ENCODE measurements at places on chromosomes 6 and 20.

GRCh38 chr6:86888301-86888700 is 49.0 kb upstream of the HTR1E start:
- DNase-seq: no peak

GRCh38 chr6:24358219-24358821 is 461 bp upstream of the DCDC2 start:
- no peak for DNase-seq

DNA sequence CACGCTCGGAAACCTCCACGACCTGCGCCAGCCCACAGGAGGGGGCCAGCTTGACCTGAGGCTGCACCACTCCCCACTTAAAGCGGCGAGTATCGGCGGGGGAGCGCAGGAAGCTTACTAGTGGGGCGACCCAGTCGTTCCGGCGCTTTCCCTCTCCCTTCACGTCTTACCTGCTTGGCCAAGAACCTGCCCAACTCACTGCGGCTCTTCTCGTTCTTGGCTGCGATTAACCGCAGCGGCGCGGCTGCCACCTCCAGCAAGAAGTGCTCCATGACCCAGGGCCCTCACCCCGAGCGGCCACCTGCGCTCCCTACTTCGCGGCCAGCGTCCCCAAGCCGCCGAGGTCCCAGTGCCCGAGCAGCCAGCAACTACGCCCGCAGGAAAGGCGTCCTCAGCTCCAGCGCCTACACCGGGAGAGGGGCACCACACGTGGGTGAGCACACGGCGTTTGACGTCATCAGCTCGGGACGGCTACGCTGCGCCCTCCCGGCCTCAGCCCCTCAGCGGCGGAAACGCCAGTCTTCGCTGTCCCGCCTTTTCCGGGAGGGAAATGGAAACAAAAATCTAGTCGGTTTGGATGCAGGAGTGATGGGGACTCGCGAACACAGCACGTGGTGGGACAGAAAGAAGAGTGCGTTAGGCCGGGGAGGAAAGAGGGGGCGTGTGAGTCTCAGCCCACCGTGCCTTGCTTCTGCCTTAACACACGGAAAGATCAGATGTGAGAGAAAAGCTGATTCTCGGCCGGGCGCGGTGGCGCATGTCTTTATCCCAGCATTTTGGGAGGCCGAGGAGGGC is at the start of gene MDN1:
Gene MDN1, minus strand, starts transcription at position 459 of the 795 bp plus-strand sequence. Its CDS starts 187 bp downstream, at position 272.
- DNase-seq: peak; percentile 86

DNA sequence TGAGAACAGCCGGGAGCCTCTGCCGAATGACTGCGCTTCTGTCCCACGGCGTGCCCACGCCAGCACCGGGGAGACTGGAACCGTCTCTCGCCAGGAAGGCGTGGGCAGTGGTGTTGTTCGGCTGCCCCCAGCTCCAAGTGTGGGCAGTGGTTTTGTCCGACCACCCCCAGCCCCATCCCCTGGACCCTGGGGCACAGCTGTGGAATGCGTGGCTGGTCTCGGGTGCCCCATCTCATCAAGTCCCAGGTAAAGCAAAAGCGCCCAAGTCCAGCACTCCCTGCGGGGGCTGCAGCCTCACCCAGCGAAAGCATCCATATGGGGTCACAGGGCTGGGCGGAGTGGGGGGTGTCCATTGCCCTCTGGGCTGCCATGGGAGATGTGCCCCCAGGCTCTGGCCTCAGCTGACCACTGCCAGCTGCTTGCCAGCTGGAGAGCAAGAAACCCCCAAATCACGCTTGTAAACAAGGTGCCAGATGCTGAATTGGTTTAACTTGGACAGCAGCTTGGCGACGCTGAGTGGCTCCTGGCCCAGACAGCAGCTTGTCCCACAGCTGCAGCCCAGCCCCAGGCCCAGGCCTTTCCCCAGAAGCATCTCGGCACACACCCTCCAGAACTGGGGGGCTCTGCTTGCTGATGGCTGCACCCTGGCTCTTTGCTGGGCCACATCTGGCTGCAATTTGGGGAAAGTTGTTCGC is 4.5 kb downstream of the CABLES2 start:
- no peak for DNase-seq

- no peak for DNase-seq
Measured at GRCh38 chr20:55478724-55479450, 526.4 kb downstream of the CBLN4 start.

DNA sequence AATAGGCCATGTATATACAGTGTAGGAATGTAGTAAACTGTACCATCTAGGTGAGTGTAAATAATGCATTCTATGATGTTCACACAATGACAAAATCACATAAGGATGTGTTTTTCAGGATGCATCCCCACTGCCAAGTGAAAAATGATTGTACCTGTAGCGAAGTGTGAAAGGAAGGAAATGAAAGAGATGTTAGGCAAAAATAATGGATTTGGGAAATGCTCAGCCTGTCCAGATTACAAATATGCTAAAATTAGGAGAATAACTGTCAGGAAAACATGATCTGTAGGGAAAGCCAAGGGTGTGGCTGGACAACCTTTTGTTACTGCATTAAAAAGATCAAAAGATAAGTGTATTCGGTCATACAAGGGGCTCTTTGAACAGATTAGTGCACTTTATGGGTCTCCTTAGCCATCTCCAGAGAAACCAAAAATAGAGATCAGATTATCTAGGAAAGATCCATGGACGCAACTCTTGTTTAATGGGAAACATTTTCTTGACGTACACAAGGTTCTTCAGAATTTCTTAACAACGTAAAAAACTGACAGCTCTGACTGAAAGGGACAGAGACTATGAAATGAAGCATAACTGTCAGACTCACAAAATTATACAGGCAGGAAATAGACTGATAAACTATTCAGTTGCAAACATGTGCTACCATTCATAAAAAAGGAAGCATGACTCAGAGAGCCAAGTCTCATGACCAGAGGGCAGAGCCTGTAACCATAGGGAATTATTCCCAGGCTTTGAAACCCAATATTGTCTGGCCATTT is 253.6 kb upstream of the RAB32 start:
- DNase-seq: no peak

DNA sequence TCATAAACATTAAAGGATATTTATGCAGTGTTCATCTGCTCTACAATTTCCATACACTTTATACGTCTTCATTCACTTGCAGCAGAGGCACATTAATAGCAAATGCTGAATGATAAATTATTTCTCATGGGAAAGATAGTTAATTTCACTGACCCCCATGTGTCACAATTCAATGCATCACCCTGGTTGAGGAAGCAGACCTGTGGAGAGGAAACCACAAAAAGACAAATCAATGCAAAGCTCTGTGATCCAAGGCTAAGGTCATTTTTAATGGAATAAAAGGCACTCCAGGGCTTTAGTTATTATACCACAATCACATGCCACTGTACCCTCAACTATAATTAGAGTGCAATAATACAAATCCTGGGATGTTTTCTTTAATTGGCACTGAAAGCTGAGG is 40.3 kb upstream of the TENT5A start:
- DNase-seq: no peak

GRCh38 chr6:912871-913835 is 220.2 kb upstream of the EXOC2 start:
- peak; percentile 58 for DNase-seq

GRCh38 chr6:143741480-143741879 is 63.7 kb downstream of the PHACTR2 start:
- DNase-seq: no peak

DNA sequence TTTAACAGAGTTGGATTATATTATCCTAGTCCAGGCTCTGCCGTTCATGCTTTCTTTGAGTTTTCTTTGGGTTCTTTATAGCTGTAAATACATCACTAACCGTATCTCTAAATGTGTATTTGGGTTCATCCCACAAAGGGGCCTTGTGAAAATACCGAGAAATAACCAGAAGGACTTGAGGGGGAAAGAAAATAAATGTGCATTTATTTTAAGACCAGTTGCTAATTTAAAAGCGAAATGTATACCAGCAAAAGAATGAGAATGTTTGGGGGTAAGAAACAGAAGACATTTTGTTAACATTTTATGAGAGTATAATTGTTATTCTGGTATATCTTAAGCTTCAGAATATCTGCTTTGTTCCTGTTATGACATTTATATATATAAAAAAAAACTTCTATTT is 38.9 kb downstream of the LRRN4 start:
- no peak for DNase-seq

DNA sequence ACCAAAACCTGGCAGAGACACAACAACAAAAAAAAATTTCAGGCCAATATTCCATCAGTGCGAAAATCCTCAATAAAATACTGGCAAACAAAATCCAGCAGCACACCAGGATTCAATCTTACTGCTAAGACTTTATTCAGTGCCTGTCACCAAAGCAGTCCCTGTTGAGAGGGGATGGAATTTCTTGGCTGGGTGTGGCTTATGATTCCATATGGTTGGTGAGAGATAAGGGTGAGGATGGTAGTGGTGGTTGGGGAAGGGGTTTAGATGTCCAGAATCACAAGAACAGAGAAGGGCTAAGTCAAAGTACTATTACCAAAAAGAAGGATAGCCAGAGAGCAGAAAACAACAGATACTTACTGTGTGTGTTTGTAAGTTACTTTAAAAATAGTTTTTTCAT is 152.8 kb upstream of the SLC35B3 start:
- DNase-seq: no peak

- no peak for DNase-seq
Measured at GRCh38 chr6:112269114-112269513, 14.7 kb upstream of the LAMA4 start.

DNA sequence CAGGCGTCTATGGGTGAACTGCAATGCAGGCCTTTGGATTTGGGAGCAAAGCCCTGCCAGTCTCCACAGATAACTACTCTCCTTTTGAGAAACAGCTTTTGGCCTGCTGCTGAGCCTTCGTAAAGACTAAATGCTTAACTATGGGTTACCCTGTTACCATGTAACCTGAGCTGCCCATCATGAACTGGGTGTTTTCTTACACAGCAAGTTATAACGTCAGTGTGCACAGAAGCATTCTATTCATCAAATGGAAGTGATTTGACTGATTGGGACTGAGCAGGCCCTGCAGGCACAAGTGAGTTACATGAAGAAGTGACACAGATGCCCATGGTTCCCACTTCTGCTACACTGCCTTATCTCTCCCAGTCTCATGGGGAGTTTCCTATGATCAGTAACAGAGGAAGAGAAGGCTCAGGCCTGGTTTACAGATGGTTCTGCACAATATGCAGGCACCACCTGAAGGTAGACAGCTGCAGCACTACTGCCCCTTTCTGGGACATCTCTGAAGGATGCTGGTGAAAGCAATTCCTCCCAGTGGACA is 319.1 kb downstream of the CD83 start:
- DNase-seq: no peak

- no peak for DNase-seq
Measured at GRCh38 chr6:109977791-109978173, 329 bp upstream of the GPR6 start.

- peak; percentile 90 for DNase-seq
Measured at GRCh38 chr6:6875818-6876470, 231.8 kb upstream of the RREB1 start.

DNA sequence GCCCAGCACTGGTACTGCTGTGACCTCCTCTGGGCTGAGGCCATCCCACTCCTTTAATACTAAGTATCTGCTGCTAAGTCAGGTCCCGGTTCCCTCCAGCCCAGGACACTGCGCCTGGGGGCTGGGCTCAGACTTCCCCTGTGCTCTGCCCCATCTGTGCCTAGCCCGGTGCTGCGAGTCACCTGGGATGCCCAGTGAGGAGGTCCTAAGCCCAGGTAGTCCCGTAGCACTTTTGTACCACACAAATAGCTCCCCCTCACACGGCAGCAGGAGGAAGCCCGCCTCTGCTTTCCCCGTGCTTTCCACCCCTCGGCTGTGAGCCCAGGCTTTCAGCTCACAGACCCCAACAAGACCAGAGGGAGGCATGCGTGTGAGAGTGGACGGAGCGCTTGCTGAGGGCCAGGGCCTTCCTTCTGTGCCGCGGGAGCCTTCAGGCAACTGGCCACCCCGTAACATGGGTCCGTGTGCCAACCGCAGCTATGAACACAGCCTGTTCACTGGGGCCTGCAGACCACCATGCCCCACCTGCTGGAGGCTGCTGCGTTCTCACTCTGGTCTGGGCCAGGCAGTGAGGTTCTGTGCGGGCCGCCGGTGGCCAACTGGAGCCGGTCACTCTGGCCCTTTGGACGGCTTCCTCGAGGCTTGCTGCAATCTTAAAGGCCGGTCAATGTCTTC is 79.9 kb upstream of the MPC1 start:
- no peak for DNase-seq

DNA sequence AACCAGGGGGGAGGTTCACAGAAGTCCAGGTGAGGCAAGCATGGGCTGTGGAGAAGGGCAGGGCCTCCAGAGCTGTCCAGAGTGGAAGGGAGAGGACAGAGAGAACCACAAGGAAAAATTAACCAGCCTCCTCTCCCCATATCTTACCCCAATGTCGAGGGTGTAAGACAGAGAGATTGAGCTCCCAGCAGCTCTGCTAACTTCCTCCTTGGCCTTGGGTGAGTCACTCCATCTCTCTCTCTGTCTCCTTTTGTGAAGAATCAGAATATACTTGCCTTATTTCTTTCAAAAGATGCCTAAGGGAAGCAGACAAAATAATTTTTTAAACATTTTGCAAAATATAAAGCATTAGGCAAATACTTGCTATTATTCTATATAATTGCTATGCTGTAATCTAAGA is 58.3 kb upstream of the IYD start:
- no peak for DNase-seq

DNA sequence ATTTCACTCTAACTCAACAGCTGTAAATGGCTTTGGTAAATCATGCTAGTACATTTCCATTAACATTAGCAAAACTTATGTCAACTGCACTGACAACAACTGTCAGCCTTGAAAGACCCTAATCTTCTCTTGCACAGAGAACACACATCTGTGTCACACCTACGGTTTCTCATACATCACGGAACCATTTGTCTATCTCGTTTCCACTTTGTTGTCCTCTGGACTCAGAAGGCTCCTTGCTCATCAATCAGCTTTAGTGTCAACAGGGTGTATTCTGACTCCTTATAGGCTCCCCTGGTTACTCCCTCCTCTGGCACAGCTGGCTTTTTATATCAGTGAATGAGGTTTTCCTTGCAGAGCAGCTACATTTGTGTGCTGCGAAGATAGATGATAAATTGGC is 49.3 kb downstream of the CD83 start:
- no peak for DNase-seq

DNA sequence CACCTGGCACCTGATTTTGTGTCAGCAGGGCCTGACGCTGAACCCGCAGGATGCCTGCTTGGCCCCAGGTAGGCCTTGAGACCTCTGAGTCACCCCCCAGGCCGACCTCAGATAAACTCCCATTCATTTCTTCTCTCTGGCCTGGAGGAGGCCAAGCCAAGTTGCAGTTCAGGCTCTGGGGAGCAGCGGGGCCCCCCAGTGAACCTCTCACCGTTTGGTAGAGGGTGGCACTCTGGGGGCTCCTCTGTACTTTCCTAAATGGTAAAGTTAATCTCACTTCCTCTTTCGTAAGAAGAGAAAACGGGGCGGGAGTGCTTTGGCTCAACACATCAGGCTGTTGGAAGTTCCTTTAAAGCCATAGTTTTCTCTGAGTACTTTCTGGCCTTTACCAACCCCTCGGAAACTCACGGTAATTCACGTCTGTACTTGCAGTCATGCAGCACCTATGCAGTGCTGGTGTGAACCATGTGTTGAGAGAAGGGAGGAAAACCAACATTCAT is 2.8 kb downstream of the SIRPA start:
- DNase-seq: no peak

- DNase-seq: no peak
Measured at GRCh38 chr6:70385901-70386300, 27.4 kb upstream of the FAM135A start.
